Stimulated activated CD4-positive, alpha-beta T cell treated with anti-CD3 and anti-CD28 coated beads, TNF-alpha, amount 100 ng/mL, for 1 hour (primary cell): ENCODE measurements at places on chromosomes 1 and 21.

- no peak for DNase-seq
Observed at GRCh38 chr1:22563671-22564602, 648 bp downstream of the EPHA8 start.

DNA sequence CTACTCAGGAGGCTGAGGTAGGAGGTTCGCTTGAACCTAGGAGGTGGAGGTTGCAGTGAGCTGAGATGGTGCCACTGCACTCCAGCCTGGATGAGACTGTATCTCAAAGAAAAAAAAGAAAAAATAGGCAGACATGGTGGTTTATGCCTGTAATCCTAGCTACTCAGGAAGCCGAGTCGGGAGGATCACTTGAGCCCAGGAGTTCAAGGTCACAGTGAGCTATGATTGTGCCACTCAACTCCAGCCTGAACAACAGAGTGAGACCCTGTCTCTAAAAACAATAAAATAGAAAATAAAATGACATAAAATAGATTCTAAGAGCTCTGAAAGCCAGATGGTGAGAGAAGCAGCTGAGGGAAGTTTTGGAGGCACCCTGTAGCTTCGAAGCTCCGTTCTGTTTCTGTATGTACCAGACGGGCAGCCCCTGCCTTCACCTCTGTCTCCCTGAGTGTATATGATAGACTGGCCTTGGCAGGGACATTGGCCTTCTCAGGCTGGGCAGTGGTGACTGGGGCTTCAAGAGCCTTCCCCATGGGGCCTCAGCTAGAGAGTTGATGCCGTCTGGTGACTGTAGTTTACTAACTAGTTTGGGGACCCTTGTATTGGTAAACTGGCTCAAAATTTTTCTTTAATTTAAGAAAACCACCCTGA, 54.4 kb upstream of the SPOCD1 start:
- DNase-seq = no peak

GRCh38 chr21:15522148-15522547, 207.6 kb upstream of the USP25 start:
- no peak for DNase-seq

DNA sequence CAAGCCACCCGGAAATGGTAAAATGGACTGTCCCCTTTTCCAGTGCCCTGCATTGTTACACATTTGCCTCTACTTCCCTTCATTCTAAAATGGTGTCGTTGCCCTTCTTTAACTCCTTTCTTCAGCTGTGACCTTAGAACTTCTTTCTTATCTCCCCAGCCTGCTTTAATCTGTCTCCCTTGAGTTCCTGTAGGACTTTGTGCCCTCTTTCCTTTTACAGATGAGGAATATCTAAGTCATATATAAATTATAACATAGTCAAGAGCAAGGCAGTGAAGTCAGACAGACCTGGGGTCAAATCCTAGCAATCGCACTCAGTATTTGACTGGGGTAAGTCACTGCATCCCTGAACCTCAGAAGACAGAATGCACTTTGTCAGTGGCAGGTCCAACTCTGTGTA, 31.4 kb upstream of the TMEM222 start:
- no peak for DNase-seq

DNA sequence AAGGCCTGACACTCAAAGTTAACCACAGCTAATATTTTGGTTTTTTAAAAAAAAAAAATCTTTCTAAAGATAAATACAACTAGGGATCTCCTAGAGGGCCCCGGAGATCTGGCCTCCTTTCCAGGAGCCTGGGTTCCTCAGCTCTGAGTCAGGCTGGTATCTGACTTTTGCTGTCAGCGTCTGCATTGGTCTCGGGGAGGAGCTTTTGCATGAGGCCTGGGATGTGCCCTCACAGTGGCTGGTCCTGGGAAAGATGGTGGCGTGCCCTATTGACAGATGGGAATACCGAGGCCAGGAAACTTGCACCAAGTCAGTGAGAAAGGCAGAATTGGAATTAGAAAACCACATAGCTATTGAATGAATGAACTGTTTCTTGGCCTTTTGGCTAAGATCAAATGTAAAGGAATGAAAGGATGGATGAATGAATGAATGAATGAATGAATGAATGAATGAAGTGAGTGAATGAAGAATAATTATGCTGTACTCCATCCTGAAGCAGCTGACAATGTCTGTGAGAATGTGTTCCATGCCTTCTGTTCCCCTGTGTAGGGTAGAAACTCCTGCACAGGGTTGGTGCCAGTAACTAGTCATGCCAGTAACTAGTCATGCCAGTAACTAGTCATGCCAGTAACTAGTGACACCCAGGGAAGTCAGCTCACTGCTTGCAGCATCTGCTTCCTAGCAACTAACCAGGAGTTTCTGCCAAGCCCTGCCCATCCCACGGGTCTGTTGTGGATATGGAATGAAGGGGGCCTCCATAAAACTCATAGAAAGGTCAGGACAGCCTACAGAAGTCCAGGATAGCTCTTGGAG, 242.5 kb upstream of the VAMP3 start:
- no peak for DNase-seq

GRCh38 chr1:180918519-180918918, 5.8 kb downstream of the KIAA1614 start:
- no peak for DNase-seq
